MCF 10A (cell line): ENCODE measurements at places on chromosomes 13 and 19. TPM values are rescaled to one million over a fixed set of nuclear protein-coding genes. Genes with fewer than 3 reads are reported as not detected.

GRCh38 chr13:111865046-111865445 lies 201.9 kb upstream of the SOX1 start:
- no peak for DNase-seq

- DNase-seq: no peak
Observed at GRCh38 chr13:51771418-51772104, 32.4 kb downstream of the DHRS12 start.

- no peak for DNase-seq
Observed at GRCh38 chr19:46976845-46977320, 42.8 kb upstream of the NPAS1 start.

DNA sequence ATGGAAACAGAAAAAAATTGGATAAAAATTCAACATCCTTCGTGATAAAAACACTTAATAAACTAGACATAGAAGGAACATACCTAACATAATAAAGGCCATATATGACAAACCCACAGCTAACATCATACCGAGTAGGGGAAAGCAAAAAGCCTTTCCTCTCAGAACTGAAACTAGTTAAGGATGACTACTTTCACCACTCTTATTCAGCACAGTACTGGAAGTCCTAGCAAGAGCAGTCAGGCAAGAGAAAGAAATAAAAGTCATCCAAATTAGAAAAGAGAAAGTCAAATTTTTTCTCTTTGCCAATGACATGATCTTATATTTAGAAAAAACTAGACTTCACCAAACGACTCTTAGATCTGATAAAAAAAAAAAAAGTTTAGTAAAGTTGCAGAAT lies 25.8 kb upstream of the SLC7A9 start:
- no peak for DNase-seq

DNA sequence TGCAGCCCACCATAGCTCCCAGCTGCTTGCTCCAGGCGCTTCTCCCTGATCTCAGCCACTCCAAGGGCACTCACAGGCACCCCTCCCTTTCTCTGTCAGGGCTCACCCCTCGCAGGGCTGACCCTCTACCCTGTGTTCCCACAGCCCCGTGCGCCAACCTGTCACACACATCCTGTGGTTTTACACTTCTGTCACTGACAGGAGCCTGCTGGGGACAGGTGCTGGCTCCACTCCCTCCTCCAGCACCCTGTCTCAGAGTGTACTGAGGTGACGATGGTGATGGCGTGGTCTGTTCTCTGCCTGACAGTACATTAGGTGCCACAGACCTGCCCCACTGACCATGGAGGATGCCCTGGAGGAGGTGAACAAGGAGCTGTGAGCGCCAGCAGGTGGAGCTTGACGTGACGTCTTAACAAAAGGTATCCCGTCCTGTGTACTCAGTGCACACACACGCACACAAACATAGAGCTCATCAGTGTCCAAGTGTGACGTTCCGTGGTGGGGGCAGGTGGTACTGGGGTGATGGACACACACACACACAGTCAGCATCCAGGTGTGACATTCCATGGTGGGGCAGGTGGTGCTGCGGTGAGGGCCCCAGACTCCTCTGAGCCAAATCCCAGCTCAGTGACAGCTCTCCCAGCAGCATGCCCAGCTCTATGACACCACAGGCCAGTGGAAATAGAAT lies 20.9 kb downstream of the C19orf44 start:
- DNase-seq: no peak

Gene KIR3DL1
- total RNA-seq: not detected in 2 replicates

DNA sequence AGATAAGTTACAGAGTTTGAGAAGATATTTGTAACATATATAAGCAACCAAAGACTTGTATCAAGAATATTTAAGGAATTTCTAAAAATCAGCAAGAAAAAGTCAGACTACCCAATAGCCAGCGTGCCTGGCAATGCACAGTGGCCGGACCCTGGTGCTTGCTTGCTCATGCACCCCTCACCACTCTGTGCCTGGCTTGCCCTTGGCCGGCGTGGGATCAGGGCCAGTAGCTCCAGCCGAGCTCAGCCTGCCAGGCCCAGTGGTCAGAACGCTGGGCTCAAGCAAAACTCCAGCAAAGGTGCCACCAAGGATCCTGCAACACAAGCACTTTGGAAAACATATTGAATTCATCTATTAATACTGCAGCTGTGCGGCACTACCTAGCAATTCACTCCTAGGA lies 95.1 kb downstream of the KATNAL1 start:
- DNase-seq: no peak

Gene NTF4
- total RNA-seq: 6.0 and 7.8 TPM in 2 replicates

GRCh38 chr13:44929692-44930091 lies 59.6 kb downstream of the NUFIP1 start:
- DNase-seq: no peak
